Retinal pigment epithelial cell (primary cell): ENCODE measurements at places on chromosomes 11 and 22.

GRCh38 chr11:13954591-13954990 is 7.9 kb upstream of the SPON1 start:
- DNase-seq = no peak

DNA sequence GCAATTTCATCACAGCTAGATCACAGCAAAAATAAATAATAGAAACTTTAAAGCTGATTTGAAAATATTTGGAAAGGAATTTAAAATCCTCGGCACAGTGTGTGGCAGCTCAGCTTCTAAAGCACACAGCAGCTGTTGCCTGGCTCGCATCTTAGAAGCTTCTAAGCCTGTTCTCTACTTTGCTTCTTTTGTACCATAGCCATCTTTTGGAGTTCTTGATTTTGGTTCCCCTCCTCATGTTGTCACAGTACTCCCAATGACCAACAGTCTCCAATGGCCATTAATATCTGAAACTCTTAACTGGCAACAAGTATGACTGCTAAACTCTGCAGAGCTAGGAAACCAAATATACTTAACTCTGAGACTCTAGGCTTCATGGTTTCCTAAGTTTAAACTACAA is 28.8 kb downstream of the CHKA start:
- DNase-seq = no peak

DNA sequence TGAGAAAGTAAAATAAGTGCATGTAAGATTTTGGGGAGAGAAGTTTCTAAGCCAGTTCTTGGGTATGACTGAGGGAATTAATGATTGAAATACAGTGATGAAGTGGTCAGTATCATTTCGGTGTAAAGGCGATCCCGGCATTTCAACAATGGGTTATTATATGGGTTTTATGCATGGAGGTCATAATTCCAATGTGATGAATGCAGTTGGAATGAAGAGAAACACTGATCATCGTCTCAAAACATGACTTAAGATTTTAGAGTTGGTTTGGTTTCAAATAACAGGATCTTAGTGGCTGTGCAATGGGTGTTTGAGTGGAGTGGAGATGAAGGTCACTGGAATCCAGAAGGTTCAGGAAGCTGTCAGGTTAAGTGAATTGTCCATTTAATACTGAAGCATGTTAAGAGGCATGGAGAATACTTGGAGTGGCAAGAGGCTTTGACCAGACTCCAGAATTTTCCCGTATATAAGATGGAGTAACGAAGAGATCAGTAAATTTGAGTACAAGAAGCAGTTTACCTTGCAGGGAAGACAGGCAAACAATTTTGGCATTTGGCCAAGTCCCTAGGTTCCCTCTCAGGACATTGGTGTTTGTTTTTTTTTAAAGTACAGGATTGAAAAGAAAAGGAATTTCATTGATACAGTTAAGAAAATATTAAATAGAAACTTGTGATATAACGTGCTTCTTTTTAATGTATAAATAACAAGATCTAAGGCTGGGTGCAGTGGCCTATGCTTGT is 96.4 kb upstream of the BIRC3 start:
- DNase-seq = no peak

DNA sequence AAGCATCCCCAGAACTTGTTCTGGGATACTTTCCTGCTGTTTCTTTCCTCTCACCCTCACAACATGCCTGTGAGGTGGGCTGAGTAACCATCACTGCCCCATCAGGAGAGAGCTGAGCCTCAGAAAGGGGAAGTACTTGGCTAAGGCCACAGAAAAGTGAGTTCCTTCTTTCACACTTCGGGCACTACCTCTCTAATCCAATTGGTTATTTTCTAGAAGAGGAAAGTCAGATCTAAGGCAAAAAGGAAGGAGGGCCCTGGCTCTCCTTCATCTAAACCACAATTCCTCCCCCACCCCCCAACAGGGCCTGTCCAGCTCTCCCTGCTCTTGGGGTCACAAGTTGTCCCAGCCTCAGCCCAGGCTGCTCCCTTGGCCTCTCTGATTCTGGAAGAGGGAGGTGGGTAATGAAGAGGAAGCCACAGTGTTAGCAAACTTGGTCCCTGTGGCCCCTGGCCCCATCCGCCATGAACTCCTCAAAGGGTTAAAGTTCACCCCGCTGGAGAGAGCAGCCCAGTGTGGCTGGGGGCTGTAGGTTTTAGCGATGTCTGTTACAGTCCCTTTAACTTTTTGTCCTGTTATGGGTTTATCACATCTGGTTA is 34.0 kb downstream of the SLC22A12 start:
- no peak for DNase-seq

DNA sequence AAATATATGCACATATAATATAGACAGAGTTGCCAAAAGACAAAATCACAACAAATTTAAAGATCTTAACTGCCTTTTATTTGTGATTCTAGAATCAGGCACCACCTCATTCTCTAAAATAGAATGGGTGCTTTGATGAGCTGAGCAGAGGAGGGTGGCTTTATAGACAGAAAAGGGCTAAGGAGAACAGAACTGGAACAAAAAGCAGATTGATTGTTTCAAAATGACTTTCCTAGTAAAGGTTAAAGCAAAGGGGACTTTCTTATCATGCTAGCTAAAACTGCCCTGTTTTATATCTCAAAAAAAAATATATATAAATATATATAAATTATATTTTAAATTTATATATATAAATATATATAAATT is 287.6 kb downstream of the FAT3 start:
- DNase-seq = no peak

GRCh38 chr11:2594267-2594666 is 105.5 kb downstream of the KCNQ1OT1 start:
- DNase-seq = no peak

DNA sequence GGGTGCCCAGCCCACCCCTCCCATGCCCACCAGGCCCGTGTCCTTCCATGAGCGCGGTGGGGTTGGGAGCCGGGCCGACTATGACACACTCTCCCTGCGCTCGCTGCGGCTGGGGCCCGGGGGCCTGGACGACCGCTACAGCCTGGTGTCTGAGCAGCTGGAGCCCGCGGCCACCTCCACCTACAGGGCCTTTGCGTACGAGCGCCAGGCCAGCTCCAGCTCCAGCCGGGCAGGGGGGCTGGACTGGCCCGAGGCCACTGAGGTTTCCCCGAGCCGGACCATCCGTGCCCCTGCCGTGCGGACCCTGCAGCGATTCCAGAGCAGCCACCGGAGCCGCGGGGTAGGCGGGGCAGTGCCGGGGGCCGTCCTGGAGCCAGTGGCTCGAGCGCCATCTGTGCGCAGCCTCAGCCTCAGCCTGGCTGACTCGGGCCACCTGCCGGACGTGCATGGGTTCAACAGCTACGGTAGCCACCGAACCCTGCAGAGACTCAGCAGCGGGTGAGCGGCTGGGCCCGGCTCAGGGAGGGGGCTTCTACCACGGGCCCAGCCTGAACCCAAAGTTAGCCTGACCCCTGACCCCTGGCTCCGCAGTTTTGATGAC is 3.0 kb downstream of the PKP3 start:
- no peak for DNase-seq
